Chondrocyte (in vitro differentiated cells): ENCODE measurements at places on chromosomes 12 and 14. TPM values are rescaled to one million over a fixed set of nuclear protein-coding genes. Genes with fewer than 3 reads are reported as not detected.

The CDCA3 gene
- 4.1 to 7.5 TPM (median 5.6 TPM) in 3 replicates for total RNA-seq

The ASCL1 gene
- not detected in 3 replicates for total RNA-seq

DNA sequence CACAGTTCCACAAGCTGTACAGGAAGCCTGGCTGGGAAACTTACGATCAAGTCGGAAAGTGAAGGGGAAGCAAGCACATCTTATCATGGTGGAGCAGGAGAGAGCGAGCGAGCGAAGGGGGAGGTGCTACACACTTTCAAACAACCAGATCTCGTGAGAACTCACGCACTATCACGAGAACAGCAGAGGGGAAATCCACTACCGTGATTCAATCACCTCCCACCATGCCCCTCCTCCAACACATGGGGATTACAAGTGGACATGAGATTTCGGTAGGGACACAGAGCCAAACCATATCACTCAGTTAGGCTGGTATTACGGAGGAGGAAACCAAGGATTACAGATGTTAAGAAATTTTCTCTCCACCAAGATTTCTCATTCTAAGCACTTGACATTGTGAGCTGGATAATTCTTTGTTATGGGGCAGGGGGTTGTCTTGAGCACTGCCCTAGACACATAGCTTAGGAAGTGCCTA is 262.0 kb upstream of the G2E3 start:
- no peak for DNase-seq

GRCh38 chr12:25828188-25828587 is 130.3 kb upstream of the RASSF8 start:
- no peaks in the 10 kb centered on the region for H3K36me3 ChIP-seq
- H3K4me1 ChIP-seq: peaks cover 31% of the 10 kb centered on the region
- H3K27me3 ChIP-seq: no peaks in the 10 kb centered on the region
- no peak for DNase-seq

DNA sequence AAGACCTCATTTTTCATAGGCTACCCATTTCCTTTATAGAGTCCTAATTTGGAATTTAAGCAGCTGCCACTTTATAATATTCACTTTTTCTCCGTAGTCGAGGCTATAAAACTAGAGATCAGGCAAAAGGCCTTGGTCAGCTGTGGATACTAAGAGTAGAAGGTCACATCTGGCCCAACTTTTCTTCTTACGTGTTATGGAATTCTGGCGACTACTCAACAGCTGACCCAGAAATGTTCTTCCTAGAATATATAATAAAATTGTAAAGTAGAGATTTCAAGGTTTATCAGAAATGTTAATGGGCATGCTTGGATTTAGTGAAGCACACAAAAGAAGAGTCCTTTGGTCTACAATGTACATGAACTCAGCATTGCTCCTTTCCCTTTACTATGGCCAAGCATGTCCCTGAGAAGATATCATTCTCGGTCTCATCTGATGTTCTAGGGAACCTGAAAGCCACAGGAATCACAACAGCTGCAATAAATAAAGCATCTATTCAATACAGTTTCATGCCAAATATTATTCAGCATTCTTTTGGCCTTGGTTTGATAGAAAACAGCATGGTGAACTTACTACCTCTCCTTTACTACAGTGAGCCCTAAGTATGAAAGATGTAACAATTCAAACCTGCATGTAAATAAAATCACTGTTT is 261.4 kb upstream of the NPAS3 start:
- peaks cover 14% of the 10 kb centered on the region for H3K4me1 ChIP-seq
- H3K27me3 ChIP-seq: no peaks in the 10 kb centered on the region
- H3K27ac ChIP-seq: no peak overlapping the region
- H3K36me3 ChIP-seq: no peaks in the 10 kb centered on the region

DNA sequence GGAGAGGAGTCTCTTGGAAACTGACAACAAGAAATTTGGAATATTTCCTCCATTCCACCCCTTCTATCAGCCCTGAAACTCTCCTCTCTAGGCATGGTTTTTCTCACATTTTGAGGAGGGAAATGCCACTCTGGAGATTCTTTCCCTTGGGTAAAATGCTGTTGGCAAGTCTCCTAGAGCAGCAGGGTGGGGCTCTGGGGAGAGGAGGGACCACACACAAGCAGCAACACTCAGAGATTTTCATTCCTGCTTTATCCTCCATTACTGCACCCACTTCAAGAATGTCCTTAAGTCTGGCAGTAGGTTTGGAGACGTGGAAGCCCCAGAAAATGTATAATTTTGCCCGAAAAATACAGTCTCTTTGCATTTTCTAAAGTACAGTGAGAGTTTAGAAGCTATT is 130.8 kb upstream of the FLRT2 start:
- peak overlapping the region; percentile 52 for H3K27ac ChIP-seq
- H3K36me3 ChIP-seq: no peaks in the 10 kb centered on the region
- no peaks in the 10 kb centered on the region for H3K27me3 ChIP-seq

DNA sequence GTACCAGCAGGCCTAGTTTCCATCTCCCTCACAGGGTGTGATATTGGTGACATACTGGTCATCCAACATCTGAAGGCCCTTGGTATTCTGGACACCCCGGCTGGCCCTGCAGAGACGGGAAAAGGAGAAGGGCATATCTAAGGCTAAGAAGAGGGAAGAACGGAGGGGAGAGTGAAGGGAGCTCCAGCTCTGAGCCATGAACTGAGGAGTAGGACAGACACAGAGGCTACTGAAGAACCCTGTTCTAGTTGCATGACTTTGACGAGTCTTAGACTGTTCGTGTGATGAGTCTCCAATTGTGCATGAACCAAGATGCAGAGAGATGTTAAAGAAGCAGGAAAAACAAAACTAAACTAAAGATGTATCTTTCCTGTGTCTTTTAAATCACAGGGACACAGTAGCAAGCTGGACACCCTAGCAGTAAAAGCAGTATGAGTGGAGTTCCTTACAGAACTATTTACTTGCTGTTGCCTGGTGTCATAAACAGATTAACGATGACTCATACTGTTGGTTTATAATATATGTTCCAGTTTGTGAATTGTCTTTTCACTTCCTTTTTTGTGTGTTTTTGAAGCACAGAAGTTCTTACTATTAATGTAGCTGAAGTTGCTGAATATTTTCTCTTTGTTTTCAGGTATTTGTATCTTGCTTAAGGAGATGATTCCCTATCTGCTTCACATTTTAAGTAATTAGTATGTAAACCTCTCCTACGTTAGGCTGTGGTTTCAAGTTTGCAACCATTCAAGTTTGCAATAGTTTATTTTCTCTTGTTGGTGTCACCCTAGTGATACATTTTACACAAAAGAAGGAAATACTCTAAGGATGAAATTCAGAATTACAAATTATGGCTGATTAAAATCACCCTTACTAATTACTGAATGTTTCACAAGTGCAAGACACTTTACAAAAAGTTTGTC is 15.7 kb downstream of the FAR2 start:
- no peak overlapping the region for H3K27ac ChIP-seq
- H3K4me1 ChIP-seq: peaks cover 3% of the 10 kb centered on the region
- H3K4me3 ChIP-seq: no peak overlapping the region
- no peaks in the 10 kb centered on the region for H3K36me3 ChIP-seq
- no peaks in the 10 kb centered on the region for H3K27me3 ChIP-seq

DNA sequence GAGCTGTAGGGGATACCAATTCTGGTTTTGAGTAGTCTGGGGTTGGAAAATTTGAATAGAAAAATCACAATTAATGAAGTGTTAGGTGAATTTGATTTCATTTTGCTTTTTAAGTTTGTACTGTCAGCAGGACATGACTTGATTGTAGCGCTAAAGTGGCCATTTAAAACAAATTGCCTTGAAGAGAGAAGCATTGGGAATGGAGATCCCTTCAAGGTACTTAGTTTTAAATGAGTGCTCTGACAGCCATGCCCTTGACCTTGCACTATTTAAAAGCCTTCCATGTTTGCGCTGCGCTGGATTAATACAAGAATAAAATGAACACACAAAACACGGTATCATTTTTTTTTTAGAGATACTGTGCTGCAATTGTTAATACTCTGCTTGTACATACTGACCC is 345.9 kb downstream of the NAV3 start:
- H3K36me3 ChIP-seq: peaks cover 8% of the 10 kb centered on the region
- DNase-seq: no peak
- no peaks in the 10 kb centered on the region for H3K27me3 ChIP-seq
- H3K4me3 ChIP-seq: no peak overlapping the region
- no peak overlapping the region for H3K27ac ChIP-seq
- no peaks in the 10 kb centered on the region for H3K4me1 ChIP-seq

DNA sequence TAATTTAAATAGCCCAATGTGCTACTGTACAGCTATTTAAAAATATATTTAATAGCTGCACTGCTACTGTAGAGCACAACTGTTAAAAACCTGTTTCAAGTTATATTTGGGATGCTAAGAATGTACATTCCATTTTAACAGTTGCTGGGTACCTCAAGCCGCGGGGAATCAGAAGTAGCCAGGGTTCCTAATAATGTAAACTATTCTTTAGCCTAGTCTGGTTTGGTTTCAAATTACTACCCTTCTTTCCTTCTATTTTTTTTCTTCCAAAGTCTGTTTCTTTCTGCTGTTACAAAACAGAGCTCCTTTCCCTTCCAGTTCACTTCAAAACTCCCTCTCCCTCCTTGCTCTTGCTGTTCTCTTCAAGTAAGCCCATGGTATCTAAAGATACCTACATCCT is 21.3 kb downstream of the SCAF11 start:
- peak overlapping the region; percentile 1 for H3K4me3 ChIP-seq
- DNase-seq: no peak
- H3K27me3 ChIP-seq: no peaks in the 10 kb centered on the region
- H3K36me3 ChIP-seq: peaks cover 2% of the 10 kb centered on the region
- H3K27ac ChIP-seq: peak overlapping the region; percentile 73
- H3K4me1 ChIP-seq: peaks cover 89% of the 10 kb centered on the region
